ENCODE measurements at places on chromosomes 12 and 14.

DNA sequence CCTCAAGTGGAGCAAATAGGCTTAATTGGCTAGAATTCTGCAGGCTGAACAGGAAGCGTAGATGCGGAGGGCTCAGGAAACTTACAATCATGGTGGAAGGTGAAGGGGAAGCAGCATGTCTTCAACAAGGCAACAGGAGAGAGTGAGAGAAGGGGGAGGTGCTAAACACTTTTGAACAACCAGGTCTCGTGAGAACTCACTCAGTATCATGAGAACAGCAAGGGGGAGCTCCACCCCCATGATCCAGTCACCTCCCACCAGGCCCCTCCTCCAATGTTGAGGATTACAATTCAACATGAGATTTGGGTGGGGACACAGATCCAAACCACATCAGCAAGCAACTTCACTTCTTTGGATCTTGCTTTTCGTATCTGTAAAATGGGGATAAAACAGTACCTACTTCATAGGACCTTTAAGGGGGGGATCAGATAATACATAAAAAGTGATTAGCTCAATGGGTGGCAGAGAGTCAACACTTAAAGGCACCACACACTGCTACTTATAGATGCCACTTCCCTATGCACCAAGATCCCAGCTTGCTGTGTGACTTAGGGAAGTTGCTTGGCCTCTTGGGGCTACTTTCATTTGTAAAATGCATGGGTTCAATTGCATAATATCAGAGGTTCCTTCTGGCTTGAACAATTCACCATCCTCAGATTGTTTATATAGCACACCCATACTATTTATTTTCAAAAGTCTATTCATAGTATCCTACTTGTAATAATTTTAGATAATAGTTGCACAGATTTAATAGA is 184.8 kb upstream of the RPH3A start:
- no peak for DNase-seq

DNA sequence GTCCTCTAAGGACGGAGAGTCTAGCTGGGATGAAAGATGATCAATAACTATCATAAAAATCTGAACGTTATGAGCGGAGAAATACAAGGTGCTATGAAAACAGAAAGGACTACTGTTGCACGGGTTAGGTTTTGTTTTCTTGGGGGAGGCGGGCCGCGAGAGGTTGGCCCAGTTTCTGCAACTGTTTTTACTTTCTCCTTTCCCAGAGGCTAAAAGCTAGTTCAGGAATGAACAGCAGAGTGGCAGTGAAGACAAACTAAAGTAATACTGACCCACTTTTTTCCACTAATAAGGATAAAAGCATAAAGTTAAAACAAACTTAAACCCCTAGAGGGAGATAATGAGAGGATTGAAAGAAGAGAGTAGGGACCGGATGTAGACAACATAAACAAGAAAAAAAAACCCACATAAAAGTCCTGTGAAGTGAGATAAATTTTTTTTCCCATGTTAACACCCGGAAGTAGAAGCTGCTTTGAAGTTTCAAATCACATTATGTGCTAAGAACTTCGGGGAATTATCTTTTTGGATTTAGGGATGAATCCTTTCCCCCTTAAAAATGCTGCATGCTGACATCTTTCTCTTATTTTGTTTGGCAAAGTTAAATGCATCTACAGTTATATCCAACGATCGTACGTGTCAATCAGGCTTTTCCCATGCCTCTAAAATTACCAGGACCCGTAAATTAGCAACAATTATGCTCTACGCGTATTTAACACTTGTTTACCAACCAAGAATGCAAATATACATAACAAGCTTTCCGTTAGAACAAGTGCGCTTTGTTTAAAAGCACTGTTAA is 1.0 kb upstream of the CDK17 start:
- no peak for DNase-seq

GRCh38 chr12:15323480-15323879 is 1.2 kb downstream of the PTPRO start:
- no peak for DNase-seq

- no peak for DNase-seq
These were observed 58.7 kb downstream of the TUNAR start for GRCh38 chr14:95935228-95935822.

- no peak for DNase-seq
These were observed 49.5 kb downstream of the SOCS2 start for GRCh38 chr12:93621986-93622385.

DNA sequence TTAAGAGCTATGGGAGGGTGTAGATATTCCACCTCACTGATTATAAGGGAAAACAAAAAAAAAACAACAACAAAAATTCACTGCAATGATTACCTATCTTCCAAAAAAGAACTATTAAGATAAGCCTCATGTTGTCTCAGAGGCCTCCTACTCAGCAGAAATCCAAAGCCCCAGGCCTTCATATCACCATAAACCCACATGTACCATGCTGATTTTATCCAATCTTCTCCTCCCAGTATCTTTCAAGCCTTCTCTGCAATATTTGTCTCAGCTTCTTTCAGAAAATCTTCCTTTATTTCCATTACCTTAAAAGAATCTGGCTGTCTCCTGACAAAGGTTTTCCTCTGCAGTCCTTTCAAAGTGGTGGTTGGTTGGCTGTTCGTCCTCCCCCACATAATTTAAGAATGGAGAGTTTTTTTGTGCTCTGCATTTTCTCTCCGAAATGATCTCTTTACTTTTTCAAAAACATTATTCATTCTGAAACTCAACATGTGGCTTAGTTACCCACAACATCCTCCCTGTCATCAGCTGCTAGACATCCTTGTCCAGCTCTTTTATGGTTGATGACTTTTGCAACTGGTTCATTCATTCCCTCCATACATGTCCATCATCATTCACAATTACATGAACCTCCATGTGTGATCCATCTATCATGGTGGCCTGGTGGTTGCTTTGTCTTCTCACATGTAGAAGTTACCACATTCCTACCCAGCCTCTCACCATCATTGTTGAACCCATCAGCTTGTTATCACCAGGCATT is 2.9 kb upstream of the EPYC start:
- no peak for DNase-seq

- no peak for DNase-seq
These were observed 172.8 kb upstream of the LMNTD1 start for GRCh38 chr12:25725931-25726330.

- DNase-seq = no peak
These were observed 130.7 kb downstream of the TSPAN9 start for GRCh38 chr12:3207858-3208257.

GRCh38 chr12:14979468-14979867 is 6.6 kb downstream of the PDE6H start:
- no peak for DNase-seq
